Substantia nigra (tissue), 51 donors: ENCODE measurements at places on chromosomes 16 and 17.

DNA sequence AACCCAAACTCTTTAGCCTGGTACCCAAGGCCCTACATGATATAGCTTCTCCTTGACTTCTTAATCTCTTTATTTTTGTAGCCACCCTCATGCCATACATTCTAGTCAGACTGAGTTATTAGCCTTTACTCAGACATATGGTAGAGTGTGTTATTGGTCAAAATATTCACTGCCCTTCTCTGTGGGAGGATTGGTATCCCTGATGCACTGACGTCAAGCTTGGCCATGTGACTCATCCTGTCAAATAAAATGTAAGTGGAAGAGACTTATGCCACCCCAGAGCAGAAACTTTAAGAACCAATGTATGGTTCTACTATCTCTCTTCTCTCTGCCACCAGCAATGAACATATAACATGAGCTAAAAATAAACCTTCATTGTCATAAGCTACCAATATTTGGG is 12.2 kb upstream of the BEAN1 start:
- DNase-seq, result no peak

DNA sequence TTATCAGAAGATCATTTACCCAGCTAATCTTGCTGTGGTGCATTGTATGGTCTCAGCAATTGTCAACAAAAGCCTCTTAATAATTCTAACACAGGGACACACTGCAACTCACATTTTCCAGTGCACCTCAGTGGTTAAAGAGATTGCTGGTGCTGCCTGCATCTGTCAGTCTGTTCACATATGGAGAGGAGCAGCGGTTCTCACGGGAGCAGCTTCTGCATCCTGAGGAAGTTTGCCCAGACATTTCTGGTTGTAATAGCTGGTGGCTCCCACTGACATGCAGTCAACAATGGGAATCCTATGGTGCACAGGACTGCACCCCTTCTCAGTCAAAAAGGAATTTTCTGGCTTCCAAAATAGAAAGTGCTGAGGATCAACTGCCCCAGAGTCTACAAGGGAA is 7.8 kb downstream of the GGA2 start:
- no peak for DNase-seq

DNA sequence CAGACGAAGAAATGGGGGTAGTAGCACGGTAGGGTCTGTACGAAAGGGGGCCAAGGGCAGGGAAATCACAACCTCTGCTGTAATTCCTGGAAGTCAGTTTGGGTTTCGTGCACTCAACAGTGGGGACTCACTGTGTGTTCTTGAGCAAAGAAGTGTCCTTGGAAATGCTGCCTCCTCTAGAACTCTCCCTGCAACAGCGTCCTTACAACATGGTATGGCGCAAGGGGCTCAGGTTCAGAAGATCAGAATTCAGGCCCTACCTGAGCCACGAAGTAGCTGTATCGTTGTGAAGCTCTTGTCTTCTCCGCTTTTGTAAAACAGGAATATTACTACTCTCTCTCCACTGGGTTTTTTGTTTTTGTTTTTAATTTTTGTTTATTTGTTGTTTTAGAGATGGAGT is 106.2 kb upstream of the CLEC3A start:
- DNase-seq, result no peak

DNA sequence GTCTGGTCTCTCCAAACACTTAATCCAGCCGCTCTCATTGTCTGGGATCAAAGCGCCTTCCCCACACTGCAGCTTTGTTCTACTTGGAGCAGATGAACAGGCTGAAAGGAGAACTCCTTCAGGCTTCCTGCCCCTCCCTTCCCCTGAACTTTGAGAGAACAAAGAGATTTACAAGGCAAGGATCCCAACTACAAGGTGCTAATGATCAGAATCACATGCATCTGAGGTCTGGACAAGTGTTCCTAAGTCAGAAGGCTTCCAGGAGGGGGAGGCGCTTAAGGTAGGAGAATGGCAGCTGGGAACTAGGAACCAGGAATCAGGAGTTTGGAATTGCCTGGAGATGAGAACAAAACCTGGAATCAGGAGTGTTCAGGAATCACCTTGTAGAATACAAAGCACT is 606.3 kb upstream of the CDH11 start:
- no peak for DNase-seq

DNA sequence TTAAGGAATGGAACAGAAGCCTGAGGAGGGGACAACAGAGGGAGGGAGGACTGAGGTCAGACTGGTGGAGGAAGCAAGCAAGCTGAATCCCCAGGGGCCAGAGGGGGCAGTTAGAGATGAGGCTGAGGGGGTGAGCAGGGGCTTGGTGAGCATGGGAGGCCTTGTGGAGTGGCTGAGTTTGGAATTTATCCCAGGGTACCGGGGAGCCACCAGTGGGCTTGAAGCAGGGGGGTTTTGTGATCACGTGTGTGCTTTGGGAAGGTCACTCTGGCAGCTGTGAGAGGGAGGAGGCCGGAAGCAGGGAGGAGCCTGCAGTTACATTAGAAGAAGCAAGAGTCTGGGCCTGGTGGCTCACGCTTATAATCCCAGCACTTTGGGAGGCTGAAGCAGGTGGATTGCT is 9.8 kb upstream of the CTCF start:
- DNase-seq, result no peak

GRCh38 chr17:73632513-73632912 is 11.7 kb downstream of the SDK2 start:
- no peak for DNase-seq

DNA sequence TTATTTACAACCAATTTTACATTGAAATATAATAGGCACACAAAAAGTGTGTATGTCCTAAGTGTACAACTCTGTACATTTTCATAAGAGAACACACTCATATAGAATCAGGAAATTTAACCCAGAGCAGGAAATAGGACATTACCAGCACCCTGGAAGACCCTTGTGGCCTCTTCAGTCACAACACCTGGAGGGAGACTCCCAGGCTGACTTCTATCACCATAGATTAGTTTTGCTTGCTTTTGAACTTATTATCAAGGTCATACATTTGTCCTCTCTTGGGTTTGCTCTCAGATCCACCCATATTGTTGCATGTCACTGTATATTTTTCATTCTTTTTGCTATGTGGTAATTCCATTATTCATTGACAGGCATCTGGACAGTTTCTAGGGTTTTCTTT is 5.8 kb downstream of the RIPOR1 start:
- no peak for DNase-seq

DNA sequence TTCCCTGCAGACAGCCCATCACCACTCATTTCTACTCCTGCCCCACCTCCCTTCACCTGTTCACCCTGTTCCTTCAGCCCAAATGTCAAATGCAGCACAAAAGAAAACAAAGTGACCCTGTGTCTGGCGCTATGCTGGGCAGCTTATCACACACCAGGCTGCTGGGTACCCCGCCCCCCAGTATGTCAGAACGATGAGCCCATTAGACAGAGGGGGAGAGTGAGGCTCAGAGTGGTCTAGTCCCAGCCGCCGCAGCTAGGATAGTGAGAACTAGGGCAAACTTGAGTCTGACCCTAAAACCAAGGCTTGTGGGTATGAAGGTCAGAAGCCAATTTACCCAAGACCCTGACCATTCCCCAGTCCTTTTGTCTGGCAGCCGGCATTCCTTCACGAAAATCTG is 4.0 kb downstream of the TNP2 start:
- no peak for DNase-seq

- DNase-seq, result peak; percentile 5
These were observed 725 bp upstream of the CASC3 start for GRCh38 chr17:40139566-40140058.

DNA sequence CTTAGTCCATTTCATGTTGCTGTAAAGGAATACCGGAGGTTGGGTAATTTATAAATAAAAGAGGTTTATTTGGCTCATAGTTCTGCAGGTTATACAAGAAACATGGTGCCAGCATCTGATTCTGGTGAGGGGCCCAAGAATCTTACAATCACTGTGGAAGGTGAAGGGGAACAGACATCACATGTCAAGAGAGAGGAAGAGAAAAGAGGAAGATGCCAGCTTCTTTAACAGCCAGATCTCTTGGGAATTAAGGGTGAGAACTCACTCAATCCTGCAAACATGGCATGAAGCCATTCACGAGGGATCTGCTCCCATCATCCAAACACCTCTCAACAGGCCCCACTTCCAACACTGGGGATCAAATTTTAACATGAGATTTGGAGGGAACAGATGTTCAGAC is 49.5 kb downstream of the BMERB1 start:
- no peak for DNase-seq

GRCh38 chr16:25210758-25211157 is 6.0 kb upstream of the AQP8 start:
- DNase-seq, result no peak

GRCh38 chr16:11571549-11571948 is 15.2 kb downstream of the LITAF start:
- no peak for DNase-seq

DNA sequence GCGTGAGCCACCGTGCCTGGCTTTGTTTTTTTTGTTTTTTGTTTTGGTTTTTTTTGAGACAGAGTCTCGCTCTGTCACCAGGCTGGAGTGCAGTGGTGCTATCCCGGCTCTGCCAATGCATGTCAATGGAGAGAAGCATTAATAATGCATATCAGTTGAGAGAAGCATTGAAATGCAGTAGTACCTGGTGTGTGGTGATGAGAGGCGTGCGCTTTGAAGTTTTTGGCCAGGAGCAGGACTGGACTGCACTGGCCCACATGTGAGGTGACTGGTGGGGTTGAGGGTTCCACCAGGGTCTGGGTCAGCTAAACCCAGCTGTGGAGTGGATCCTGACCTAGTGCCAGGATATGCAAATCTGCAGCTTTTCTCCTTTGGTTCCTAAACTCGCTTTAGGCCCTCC is 5.4 kb downstream of the SP2 start:
- DNase-seq, result no peak

GRCh38 chr17:51257150-51258081 is 2.4 kb downstream of the MBTD1 start:
- no peak for DNase-seq

DNA sequence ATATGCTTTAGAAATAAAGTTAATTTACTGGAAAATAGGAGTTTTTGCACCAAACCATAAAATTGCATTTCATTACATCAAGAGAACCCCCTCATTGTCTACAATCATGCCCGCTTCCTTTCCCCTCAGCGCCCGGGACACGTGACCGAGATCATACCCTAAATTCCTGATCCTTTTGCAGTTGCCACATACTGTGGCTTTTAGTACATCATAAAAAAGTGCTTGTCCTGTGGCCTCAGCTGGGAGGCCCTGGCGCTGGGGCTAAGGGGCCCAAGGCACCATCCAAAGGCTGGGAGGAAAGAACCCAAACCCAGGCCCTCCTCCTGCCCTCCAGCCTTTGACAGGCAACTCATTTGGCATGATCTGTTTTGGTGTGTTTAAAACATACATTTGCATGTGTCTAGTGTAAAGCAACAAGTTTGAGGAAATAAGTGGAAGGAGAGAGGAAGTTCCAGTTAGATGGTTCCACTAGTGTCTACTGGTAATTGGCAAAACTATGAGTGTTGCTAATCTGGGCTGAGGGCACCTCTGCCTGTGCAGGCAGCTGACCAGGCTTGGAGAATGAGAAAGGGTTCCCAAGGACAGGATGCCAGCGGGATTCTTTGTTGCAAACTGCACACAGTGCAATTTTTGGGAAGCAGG is 6.0 kb downstream of the CDK5R1 start:
- no peak for DNase-seq

DNA sequence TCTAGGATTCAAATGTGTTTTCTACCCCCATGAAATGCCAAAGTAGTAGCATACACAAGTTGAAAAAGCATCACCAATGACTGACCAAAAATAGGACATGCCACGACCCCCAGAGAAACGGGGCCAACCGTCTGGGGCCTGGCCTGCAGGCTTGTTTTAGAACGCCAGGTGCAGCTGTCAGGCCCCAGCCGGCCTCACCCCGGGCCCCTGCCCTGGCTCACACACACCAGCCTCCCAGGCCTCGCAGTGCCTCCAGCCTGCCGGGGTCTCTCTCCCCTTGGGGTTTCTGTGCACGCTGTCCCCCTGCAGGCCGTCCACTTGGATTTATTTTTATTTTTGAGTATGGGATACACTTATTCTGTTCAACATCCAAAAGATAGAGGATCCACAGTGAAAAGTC is 7.9 kb downstream of the KATNB1 start:
- no peak for DNase-seq
